ENCODE measurements at places on chromosomes 16 and 17.

DNA sequence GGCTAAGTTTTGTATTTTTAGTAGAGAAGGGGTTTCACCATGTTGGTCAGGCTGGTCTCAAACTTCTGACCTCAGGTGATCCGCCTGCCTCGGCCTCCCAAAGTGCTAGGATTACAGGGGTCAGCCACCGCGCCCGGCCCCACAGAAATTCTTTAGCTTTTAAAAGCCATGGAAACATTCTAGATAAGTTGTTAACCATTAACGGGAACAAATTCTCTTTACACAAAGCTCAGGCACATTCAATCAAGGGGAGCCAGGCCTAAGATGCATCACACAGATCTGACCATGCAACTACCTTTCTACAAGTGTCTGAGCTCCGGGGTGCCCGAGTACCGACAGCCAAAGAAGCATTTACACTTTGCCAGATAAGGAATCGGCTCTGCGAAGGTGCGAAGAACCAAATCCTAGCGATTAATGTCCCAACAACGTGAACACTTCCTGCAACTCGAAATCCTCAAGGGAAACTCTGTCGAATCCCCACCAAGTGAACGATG lies 1.0 kb downstream of the EMC8 start:
- DNase-seq, result no peak

- no peak for DNase-seq
Measured at GRCh38 chr17:63702721-63703015, 2.7 kb upstream of the LIMD2 start.

- no peak for DNase-seq
Measured at GRCh38 chr16:57231821-57232350, 13.2 kb upstream of the ARL2BP start.

DNA sequence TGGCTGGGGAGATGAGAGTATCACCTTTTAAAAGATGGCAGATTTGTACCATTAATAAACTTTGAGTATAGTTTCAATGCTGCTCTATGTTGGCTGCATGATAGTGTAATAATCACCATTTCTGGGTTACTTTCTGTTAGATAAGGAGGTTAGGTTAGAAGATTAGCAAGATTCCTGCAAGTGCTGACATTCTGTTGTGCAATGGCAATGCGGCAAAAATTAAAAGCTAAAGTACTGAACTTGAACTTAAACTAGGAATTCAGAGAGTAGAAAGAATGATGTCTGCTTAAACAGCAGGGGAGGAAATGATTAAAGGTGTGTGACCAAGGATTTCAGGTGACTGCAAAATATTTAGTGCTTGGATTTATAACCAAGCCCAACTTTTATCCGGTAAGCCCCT lies 399.8 kb upstream of the MON1B start:
- DNase-seq, result no peak

GRCh38 chr17:10756619-10757018 lies 26.8 kb upstream of the TMEM220 start:
- no peak for DNase-seq

DNA sequence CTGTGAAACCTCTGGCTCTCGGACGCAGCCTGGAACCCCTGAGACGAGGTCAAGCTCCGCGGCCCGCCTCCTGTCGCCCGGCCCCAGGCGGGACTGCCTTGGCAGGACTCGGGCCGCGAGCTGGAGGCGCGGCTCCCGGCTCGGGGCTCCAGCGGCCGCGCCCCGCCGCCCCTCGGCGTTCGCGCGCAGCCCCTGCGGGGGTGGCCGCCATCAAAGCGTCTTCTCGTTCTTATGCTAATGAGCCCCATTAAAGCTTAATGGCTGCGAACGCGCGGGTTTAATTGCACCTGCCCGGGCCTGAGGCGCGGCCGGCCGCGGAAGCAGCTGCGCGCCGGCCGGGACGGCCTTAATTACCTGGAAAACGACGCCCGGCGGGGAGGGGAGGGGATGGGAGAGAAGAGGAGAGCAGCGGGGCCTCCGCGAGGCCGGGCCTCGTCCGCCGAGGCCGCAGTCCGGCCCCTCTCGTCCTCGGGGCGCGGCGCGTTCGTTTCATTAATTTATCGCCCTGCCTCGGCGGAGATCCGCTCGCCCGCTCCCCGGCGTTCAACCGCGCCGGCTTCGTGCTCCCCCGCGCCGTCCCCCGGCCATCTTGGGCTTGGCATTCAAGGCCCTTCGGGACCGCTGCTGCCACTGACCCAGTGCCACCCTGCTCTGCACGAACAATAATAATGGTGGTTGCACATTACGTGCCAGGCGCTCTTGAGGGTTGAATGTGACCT lies 19.2 kb downstream of the RAI1 start:
- DNase-seq, result no peak

Measured in stimulated activated CD8-positive, alpha-beta memory T cell treated with anti-CD3 and anti-CD28 coated beads, Interleukin-4, amount 100 ng/mL, for 1 hour (primary cell).